Right ventricle myocardium superior (tissue), 1 donor: ENCODE measurements at places on chromosomes 2 and 18.

GRCh38 chr2:217990389-217990788 lies 12.4 kb downstream of the TNS1 start:
- DNase-seq = no peak

- DNase-seq = no peak
These were observed 81.2 kb upstream of the LTBP1 start for GRCh38 chr2:32865399-32866068.

GRCh38 chr2:124678043-124678442 lies 653.0 kb downstream of the CNTNAP5 start:
- no peak for DNase-seq

DNA sequence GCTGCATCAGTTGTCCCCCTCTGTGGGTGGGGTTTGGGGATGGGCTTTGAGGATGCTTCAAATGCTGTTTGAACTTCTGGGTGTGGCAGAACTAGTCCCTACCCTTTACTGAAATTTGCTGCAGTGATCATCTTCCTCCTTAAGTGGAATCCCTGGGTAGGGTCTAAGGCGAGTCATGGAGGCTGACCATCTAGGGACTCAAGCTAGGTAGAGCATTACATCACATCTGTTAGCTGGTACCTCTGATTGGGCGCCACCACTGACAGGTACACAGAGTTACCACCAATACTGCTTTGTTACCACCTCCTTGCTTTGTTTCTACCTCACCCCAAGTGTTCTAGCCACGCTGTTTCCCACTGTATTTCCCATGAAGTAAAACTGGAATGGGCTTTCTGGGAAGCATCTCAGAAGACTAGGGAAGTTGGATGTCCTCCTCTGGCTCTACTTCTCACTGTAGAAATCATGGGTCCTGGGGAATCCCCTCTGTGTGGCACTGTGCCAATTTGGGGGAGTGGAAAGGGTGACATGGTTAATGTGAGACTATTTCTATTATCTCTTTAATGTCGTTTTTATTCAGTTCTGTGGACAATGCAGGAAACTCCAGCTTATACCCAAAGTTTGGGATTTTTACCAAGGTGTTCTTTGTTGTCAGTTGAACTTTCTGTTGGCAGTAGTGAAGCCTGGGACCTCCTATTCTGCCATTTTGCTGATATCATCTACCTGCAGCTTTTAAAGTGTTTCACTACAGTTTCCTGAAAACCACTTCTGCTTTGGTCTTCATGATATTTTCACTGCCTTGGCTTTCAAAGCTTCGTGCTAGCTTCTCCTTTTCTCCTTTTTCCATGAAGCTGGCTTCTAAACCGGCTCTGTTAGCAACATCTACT lies 14.5 kb upstream of the SULT1C4 start:
- no peak for DNase-seq

GRCh38 chr18:75113455-75113854 lies 95.5 kb downstream of the PTGR3 start:
- no peak for DNase-seq

- DNase-seq = no peak
These were observed 208.1 kb downstream of the BABAM2 start for GRCh38 chr2:28098501-28099225.

GRCh38 chr2:23629772-23630480 lies 244.9 kb downstream of the KLHL29 start:
- peak; percentile 16 for DNase-seq

DNA sequence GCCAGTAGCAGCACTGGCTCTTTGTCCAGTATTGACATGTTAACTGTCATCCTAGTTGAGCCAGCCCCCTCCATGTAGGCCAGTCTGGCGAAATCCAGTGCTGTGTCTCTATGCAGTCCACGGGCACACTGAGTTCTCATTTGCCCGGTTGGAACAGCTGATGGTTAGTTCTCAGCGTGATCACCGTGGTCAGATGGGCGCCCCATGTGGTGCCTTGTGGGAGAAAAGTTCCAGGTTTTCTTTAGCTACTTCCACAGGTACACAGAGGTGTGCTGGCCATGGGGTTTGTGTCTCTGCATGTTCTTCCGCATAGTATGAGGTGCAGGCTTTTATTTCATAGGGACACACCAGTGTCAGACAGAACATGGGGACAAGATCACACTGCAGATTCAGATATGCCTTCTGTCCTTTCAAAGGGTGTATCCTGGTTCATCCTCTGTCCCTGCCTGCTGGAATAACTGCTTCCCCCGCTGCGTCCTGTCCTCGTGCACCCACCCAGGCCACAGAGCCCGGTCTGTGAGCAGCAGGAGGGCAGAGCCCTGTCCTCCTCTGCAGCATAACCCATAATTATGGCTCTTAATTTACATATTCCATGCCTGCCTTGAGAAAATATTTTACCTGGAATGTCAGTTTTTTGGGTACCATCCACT lies 334.1 kb downstream of the GBX2 start:
- no peak for DNase-seq

GRCh38 chr2:158968396-158969161 lies at the start of gene TANC1:
TANC1 (plus strand) TSS chr2:158968640; CDS start chr2:159065911, 97,271 bp downstream.
- peak; percentile 96 for DNase-seq

DNA sequence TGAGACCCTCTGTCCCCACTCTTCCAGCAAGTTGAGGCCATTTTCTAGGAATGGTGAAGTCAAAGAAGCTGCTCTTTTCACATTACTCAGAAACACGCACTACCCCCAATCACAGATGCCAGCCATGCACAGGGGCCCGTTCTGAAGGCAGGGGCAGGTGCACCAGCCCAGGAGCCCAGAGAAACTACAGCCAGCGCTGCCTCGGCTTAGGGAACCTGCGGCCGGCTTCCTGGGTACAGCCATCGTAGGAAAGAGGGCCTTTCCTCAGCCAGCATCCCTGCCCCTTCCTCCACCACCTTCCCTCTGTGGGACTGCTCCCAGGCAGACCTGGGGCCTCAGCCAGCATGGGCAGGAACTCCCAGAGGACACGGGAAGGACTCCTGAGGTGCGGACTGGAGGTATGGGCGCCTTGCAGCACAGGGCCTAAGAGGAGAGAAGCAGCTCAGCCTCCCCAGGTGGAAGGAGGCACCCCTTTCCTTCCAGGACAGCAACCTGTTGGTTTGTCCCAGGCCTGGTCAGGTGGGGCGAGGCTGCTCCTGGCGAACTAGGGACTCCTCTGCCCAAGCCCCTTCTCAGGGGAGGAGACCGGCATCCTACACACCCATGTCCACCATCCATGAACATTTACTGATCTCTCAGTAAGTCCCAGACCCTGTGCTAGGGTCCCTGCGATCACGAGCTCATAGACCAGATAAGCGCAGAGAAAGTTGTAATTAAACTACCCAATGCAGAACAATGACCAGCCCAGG lies 99.0 kb upstream of the ID2 start:
- DNase-seq = no peak

- DNase-seq = no peak
These were observed 1129.9 kb upstream of the GYPC start for GRCh38 chr2:125526093-125526492.

DNA sequence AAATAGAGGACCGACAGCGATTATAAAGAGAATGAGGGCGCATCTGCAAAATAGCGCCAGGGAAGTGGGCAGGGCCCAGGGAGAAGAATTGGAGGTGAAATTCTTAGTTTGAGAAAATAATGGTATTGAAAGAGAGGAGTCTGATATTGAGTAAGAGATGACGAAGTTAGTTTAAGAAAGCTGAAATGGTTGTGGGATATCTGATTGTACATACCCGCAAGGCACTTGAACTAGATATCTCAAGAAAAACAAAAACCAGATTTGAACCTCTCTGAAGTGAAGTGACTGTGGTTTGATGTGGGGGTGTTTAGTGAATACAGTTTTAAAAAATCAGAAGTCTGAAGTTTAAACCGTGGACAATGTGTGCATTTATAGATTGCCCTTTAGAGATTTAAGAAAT lies 38.9 kb downstream of the ZNF532 start:
- DNase-seq = no peak

- no peak for DNase-seq
These were observed 94.7 kb downstream of the MAP4K4 start for GRCh38 chr2:101792208-101792607.

GRCh38 chr2:3449086-3449485 lies 69.6 kb downstream of the TRAPPC12 start:
- DNase-seq = no peak

DNA sequence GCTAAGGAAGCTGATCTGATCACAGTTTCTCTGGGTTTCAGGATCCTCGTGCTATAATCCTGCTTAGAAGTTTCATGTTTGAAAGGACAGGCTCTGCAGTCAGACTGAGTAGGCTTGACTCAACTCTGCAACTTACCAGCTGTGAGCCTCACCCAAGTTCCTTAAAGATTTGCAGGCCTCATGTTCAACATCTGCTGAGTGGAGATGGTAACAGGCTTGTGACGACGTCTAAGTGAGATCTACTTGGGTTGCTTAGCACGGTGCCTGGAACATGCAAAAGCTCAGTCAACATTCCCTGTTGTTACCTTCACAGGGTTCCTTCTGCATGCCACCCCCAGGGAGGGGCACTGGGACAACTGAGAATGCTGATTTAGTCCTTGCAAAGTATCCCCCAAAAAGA lies 164.2 kb downstream of the C1D start:
- DNase-seq = no peak

GRCh38 chr2:79981316-79981715 lies 323.2 kb downstream of the LRRTM1 start:
- DNase-seq = no peak

DNA sequence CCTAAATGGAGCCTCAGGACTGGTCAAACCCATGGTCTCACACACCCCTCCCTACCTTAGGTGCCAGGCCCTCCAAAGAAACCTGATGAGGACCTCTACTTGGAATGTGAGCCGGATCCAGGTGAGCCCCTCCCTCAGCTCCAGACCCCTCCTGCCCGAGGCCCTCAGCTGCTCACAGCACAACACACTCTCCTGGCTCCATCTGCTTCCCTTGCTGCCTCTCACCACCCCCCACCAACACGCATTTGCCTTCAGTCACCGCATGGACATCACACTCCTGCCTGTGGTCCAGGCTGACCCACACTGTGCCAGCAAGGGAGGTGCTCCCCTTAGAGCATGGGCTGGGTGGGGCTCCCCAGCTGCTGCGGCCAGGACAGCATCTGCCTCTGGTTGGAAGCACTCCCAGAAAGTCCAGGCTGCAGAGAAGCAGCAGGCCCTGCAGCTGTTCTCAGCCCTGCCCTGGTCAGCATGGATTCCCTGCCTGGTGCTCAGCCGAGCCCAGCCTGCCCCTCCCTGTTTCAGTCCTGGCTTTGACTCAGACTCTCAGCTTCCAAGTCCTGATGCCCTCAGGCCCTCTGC lies 15.1 kb downstream of the SH2D6 start:
- peak; percentile 92 for DNase-seq

- no peak for DNase-seq
These were observed 193.0 kb upstream of the CYP26B1 start for GRCh38 chr2:72340665-72341064.

DNA sequence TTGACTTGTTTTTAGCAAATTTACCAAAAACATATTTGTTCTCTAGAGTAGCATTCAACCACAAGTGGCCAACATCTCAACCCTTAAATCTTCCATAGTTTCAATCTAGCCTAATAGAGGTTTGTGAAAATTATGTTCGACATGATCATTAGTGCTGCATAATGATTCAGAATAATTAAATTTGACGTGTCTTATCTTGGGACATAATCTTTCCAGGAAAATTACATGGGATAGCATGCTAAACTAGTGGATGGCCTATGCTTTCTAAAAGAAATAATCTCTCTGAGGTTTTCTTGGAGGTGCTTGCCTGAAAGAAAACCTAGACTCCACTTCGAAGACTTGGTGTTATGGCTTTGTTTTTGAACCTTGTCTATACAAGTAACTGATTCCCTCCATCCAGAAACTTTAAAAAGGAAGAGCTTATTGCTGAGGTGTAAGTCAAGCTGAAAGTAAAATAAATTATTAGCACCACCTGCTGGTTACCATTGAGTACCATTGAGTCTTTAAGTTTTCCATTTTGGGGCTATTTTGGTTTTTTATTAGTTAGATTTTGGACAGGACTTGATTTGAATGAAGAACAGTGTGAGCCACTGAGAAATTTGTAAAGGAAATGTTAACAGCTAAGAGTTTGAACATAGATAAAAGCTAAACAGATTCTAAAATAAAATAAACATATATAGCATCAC lies 32.7 kb downstream of the COX7A2L start:
- DNase-seq = no peak

- no peak for DNase-seq
These were observed 82.1 kb upstream of the PXDN start for GRCh38 chr2:1826226-1826905.

GRCh38 chr2:120541553-120541932 lies 194.1 kb upstream of the GLI2 start:
- no peak for DNase-seq
